ENCODE measurements at places on chromosomes 2 and 18.
A peak's percentile ranks its signal among the peaks of the same experiment; 100 is the strongest.

GRCh38 chr18:60873708-60874107, 459.5 kb upstream of the CDH20 start:
- no peak for DNase-seq

DNA sequence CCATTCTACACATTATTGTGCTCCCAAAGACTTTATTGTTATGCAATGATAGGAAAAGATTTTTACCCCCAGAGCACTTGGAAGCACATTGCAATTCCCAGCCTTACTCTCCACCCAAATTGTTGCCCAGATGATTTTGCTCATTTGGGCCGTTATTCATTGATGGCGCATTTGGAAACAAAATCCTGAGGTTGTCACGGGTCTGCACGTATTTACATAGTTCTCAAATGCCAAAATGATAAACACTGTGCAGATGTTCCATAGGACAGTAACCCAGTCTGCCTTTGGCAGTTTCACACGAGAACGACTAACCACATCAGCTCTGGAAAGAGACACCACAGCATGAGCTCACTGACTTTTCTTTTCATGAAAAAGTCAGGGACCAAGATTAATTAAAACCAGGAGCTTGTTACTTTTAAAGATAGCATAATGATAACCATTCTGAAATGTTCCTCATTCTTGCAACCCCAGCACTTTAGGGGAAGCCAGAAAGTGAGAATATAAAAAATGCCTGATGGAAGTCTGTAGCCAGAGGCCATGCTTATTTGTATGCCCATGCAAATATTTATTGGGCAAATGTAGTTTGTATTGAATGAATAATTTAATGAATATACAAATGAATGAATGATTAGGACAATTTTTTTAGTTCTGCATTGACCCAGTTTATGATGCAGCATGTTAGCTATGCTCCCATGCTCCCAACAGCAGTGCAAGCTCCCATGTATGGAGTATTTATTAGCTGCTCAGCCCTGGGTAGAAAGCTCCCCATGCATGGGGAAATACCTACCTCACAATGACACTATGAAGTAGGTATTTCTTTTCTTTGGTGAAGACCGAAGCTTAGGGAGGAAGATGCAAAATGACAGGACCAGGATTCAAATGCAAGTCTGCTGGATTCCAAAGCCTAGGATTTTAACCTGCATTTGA, 84.6 kb downstream of the MAIP1 start:
- DNase-seq, result peak; percentile 96

DNA sequence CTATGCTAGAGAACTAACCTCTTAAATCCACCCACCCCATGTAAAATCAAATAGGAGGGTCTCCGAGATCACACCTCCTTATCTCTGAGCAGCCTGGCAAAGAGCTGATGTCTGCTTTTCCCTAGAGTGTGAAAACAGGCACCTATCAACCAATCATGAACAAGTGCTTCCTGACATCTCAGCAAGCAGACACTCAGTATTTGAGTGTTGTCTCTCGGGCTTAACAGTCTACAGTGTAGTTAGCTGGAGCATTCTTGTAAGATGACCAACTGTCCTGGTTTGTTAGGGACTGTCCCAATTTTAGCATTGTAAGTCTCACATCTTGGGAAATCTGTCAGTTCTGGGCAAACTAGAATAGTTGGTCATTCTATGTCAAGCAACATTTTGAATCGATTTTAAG, 26.4 kb downstream of the MARCHF4 start:
- DNase-seq, result no peak

- peak; percentile 55 for DNase-seq
These were observed 6.5 kb upstream of the STAMBP start for GRCh38 chr2:73822276-73822675.

DNA sequence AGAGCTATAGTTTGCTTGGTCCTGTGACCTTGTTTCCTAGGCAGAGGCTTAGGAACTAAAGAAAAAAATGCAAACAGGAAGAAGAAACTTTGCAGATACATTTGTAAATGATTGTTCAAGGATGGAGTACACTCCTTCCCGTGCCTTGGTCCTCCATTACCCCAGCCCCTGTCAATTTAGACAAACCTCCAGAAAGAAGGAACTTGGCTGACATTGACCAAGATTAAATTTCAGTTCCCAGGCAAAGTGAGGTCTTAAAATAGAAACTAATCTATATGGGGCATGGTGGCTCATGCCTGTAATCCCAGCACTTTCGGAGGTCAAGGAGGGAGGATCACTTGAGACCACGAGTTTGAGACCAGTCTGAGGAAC, 179.9 kb upstream of the FN1 start:
- no peak for DNase-seq

DNA sequence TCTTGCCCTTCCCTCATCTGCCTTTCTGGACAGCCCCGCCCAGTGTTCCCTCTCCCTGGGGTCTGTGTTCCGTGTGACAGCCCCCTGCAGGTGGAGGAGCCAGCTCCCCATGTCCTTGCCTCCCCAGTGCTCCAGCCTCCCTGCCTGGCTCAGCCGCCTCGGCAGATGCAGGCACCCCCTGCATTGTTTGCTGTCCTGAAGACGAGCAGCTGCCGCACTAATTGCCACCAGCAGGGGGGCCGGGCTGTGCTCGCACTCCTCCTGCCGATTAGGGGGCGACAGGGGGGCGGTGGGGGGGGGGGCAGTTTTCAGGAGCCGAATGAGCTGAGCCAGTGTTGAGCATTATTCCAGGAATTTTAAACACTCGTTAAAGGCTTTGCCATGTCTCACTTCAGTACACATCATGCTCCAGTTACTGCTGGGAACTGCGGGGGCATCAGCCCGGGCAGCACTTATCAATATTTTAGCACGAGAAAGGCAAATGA, 23.3 kb downstream of the SIX3 start:
- DNase-seq, result no peak

GRCh38 chr2:40716879-40717278, 265.0 kb upstream of the SLC8A1 start:
- no peak for DNase-seq

- no peak for DNase-seq
These were observed 199.8 kb downstream of the PLCL1 start for GRCh38 chr2:198004173-198004572.

DNA sequence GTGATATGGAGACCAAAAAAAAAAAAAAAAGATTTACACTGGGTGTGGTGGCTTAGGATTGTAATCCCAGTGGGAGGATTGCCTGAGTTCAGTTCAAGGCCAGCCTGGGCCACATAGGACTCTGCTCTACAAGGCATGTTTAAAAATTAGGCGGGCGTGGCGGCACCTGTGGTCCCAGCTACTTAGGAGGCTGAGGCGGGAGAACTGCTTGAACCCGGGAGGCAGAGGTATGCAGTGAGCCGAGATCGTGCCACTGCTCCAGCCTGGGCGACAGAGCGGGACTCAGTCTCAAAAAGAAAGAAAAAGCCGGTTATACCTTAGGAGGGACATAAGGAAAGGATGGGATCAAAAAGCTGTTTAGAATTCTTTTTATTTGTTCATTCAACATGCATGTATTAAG, 707 bp upstream of the SPDYA start:
- DNase-seq, result no peak

GRCh38 chr2:69087912-69088240, 74.9 kb downstream of the ANTXR1 start:
- DNase-seq, result no peak

DNA sequence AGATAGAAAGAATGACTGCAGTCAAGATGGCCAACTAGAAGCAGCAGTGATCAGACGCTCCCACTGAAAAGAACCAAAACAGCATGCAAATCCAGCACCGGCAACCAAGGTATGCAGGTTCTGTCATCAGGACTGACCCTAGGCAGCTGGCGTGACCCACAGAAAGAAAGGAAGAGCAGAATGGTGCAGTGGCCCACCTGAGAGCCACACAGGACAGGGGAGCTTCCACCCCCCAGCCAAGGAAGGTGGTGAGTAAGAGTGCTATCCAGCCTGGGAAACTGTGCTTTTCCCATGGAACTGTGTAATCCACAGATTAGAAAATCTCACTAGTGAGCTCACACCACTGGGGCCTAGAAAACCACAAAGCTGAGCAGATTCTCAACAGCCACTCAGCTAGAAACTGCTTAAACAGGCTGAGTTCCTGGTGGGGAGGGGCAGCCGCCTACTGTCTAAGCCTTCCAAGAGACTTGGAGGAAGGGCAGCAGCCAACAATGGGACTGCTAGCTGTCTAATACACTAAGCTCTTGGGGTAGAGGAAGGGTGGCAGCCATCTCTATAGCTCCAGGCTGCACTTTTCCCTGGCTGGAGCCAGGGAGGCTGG, 127.9 kb downstream of the EVA1A start:
- no peak for DNase-seq

GRCh38 chr2:60926741-60927552, 45.6 kb downstream of the REL start:
- no peak for DNase-seq

DNA sequence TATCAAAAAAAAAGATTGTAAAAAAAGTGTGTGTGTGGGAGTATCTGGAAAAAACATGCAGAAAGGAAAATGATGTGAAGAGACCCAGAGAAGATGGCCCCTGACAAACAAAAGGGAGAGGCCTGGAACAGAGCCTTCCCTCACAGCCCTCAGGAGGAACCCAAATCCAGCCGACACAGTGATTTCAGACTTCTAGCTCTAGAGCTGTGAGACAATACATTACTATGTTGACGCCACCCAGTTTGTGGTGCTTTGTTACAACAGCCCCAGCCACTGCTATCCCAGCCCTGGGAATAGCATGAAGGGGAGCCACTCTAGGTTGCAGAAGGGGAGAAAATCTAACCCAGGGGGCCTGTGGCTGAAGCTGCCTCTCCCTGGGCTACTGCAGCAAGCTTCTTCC, 59.0 kb upstream of the ZBTB7C start:
- DNase-seq, result no peak

- peak; percentile 34 for DNase-seq
These were observed 19.0 kb downstream of the TPGS2 start for GRCh38 chr18:36809590-36810381.

DNA sequence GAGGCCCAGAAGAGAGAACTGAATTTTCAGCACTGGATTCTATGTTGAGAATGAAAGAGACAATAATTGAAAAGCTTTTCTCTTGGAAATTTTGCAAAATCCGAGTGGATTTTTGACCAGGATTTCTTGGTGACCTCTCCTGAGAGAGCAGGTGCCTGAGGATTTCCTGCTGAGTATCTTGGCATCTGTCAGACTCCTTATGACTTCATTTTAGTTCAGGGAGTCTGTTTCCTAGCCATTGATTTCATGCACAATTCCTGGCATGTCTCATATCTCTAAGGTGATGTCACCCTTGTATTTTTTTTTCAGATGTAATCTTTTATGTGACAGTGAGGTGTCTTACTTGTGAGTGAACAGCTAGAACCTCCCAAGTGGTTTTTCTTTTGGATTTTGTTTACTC, 195.9 kb downstream of the NEDD4L start:
- no peak for DNase-seq

- DNase-seq, result no peak
These were observed 795 bp downstream of the ANKRD39 start for GRCh38 chr2:96856776-96857666.

DNA sequence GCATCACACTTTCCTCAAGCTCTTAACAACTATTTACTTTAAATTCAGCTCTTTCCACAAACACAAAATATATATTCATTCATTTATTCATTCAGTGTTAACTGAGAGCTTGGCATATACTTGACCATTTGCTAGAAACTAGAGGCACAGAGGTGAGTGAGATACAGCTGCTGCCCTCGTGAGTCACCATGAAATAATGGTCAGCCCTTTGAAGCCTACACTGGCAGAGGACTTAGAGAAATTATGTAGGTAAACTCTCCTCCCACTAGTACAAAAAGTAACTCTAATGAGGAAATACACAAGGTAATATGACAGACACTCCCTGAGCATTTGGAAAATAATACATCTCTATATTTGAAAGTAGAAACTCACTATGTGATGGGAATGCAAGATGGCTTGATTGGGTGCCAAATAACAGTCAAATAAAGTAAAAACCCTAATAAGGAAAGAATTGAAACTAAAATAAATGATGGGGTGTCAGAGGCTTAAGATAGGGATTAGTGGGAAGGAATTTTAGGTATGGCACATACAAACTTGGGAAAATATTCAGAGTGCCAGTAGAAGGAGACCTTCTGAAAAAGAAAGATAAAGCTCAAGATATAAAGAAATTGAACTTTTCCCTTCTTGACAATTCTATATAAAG, 61.1 kb downstream of the ANTXR1 start:
- DNase-seq, result no peak

DNA sequence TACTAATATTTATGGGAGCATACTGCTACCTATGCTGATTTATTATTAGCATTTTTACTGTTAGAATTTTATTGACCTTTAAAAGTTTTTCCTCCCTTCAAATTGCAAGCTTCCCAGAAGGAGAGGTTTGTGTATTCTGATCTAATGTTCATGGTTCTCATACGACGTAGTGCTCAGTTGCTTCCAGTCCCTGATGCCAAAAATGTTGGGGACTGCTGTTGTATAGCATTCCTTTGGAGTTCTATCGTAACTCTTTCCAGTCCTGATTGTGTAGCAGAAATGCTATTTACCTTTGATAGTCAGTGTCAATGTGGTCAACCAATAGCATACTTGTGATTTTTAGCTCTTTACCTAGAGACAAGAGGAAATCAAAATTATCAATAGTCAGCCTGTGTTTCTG, 69.5 kb upstream of the ZSWIM2 start:
- DNase-seq, result no peak

GRCh38 chr2:29117636-29118303, 2.6 kb downstream of the CLIP4 start:
- DNase-seq, result no peak

GRCh38 chr2:31365348-31365747, 49.2 kb downstream of the XDH start:
- no peak for DNase-seq

- DNase-seq, result no peak
These were observed 27.5 kb upstream of the FAM237A start for GRCh38 chr2:206614811-206615210.

- DNase-seq, result no peak
These were observed 926 bp downstream of the NDUFV2 start for GRCh38 chr18:9103376-9103873.

- DNase-seq, result no peak
These were observed 19.4 kb downstream of the KANSL3 start for GRCh38 chr2:96618596-96619283.

DNA sequence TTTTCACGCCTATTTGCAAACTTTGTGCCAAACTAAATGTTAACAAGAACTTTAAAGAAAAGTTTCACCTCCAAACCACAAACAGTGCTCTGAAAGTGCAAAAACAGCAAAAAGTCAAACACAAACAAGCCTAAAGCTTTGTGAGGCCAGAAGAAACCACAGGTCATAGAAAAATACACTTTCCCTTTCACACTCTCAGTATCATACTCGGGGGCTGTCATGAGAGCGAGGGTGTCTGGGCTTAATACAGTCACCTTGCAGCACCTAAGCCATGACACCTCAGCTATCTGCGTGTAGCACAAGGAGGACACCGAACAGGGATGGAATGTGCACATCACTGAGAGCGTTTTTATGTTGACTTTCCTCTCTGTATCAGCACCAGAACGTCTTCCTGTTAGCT, 26.6 kb upstream of the SEH1L start:
- no peak for DNase-seq

GRCh38 chr2:112493858-112494648, 12.1 kb downstream of the TTL start:
- no peak for DNase-seq

GRCh38 chr18:46073474-46074331, 1.6 kb upstream of the PSTPIP2 start:
- DNase-seq, result peak; percentile 47

Data from SK-N-MC (cell line).